ENCODE measurements at places on chromosomes 7 and 10.

GRCh38 chr7:117053432-117053831, 100.1 kb downstream of the ST7 start:
- no peak for DNase-seq

DNA sequence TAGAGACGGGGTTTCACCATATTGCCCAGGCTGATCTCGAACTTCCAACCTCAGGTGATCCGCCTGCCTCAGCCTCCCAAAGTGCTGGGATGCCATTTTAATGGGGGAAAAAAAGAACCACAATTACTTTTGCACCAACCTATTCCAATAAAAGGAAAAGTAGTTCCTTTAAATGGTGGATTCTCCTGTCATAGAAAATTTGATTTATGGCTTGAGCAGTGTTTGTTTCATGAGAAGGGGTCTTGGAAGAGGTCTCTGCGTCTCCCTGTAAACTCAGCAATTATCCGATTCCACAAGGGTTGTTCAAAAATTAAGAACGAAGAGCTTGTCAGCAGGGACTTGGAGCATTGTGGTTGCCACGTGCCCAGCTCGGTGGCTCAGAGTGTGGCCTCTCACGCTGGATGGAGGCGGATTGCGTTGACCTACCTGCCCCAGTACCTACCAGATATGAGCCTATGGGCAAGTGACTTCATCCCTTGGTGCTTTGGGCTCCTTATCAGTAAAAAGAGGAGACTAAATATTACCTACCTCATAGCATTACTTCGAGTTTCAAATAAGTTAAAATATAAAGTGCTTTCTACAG, 2.8 kb upstream of the TRIP6 start:
- DNase-seq = no peak

- no peak for DNase-seq
These were observed 55.5 kb downstream of the HGF start for GRCh38 chr7:81714306-81714705.

DNA sequence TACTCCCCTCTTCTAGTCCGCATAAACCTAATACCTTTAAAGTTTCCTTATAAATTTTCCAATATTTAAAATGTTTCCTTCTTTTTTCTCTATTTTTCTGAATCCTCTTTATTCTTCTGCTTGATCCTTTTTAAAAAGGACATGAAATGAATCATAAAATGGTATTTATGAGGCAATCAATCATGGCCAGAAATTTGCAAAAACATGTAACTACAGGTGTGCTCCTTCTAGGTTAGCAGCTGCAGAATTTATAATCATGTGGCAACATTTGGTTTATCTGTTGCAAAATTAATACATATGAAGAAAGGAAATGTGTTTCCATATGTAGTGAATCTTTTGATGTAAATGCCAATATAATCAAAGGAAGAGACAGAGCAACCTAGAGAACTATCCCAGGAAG, 1008.5 kb downstream of the ANKRD7 start:
- no peak for DNase-seq

- DNase-seq = no peak
These were observed 239.9 kb upstream of the ZNF32 start for GRCh38 chr10:43888586-43888985.

DNA sequence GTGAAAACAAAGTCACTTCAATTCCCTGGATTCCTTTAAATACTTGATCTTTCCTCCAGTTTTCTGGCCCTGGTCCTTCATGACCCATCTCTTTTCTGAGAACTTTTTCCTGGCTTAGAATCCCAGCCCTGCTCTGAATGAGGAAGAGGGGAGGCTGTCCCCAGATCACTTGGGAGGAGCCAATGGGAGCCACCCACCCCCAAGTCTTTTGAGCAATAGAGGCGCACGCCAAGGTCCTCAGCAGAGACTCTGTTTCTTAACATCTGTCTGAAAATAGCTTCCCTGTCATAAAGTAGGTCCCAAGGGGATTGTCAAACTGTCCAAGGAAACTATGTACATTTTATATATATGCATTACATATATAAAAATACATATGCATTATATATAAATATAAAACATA, 126.8 kb downstream of the ADRA2A start:
- no peak for DNase-seq

GRCh38 chr10:73991884-73992245, 6.1 kb upstream of the VCL start:
- no peak for DNase-seq

DNA sequence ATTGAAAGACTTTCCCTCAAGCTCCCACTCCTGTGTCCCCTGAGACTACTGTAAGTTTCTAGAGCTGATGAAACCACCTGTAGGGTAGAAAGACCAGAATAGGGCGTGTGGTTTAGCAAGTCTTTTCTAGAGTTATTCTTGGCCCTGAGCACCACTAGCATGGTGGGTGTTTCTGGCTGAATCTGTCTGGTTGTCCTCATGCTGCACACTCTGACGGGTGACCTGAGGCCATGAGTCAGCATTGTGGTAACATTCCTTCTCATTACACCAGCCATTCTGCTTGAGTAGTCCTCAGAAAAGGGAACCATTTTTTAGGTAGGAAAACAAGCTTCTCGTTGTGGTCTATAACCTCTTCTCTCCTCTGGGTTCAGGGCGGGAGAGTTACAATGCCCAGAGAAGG, 250.3 kb downstream of the SNX13 start:
- no peak for DNase-seq

DNA sequence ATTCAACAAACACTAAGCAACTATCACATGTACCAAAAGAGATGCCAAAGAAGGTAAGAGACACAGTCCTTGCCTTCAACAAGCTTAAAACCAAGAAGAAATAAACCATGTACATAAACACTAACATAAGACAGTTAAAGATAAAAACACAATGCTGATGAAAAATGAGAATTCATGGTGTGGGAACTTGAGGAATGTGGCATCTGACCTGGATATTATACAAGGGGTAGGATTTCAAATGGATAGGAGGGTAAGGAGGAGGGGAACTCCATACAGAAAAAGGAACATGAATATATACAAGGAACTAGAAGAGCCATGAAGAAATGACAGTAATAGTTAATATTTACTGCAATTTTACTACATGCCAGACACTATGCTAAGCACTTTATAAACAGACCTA, 11.0 kb downstream of the HIBADH start:
- DNase-seq = no peak

DNA sequence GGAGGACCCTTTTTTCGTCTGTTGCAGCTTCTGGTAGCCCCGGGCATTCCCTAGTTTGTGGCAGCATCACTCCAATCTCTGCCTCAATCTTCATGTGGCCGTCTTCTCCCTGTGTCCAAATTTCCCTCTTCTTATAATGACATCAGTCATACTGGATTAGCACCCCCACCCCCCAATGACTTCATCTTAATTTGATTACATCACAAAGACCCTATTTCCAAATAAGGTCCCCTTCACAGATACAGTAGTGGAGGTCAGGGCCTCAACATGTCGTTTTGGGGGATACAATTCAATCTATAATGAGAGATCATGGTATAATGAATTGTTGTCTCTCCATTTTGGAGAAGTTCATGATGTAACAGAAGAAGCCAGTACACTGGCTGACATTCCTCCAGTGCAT, 28.1 kb upstream of the EZH2 start:
- DNase-seq = no peak

- no peak for DNase-seq
These were observed 24.4 kb downstream of the PAPSS2 start for GRCh38 chr10:87684001-87684638.

DNA sequence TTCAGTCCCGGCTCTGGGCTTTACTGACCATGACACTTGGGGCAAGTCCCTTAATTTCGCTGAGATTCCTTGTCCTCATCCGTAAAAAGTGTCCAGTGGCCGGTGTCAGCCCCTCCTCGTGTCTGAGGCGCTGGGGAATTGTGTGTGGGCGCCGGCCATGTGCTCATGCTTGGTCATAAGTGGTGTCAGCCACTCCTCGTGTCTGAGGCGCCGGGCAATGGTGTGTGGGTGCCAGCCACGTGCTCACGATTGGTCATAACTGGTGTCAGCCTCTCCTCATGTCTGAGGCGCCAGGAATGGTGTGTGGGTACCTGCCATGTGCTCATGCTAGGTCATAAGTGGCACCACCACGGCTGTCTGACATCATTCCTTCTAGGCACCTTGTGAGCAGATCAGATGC, 40.7 kb upstream of the DMBT1 start:
- no peak for DNase-seq

GRCh38 chr10:89926736-89927135, 225.3 kb downstream of the KIF20B start:
- DNase-seq = no peak

GRCh38 chr10:106619346-106619745, 545.2 kb downstream of the SORCS1 start:
- DNase-seq = no peak

DNA sequence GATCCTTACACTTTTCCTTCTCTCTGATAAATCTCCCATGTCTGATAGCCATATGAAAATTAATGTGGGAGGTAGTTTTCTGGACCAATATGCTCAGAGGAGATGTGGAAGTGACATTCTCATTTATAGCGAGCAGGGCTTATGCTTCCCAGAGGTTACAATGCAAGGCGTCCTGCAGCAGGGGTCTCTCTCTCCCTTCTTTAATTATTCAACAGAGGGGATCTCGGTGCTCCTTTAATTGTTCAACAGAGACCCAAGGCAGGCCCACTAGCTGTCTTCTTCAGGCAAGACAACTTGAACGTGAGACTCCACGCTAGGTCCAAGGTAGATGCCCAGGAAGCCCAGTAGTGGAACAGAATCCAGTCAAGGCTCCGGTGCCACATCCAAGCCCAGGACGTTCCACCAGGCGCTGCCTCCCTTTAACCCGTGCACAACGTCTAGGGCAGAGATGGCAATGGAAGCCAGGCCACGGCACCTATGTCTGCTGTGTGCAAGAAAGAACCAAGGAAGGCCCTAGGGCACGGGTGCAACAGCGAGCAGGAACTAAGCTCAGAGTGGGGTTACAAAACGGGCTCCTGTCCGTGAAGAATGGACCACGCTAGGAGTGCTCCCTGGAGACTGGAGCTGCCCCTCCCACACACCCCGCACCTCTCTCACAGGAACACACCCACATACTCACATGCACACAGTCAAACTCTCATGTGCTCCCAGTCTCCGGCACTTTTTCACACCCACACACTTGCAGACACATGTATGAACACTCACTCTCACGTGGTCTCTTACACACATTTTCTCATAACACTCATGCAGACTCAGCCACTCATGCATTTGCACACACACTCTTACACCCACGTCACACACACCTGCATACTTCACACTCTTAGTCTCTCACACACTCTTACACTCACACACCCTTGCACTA, 230.4 kb downstream of the TNS3 start:
- no peak for DNase-seq

GRCh38 chr7:20401861-20402746, 71.4 kb downstream of the ITGB8 start:
- DNase-seq = no peak

GRCh38 chr7:39421251-39421650, 145.0 kb upstream of the YAE1 start:
- DNase-seq = no peak

DNA sequence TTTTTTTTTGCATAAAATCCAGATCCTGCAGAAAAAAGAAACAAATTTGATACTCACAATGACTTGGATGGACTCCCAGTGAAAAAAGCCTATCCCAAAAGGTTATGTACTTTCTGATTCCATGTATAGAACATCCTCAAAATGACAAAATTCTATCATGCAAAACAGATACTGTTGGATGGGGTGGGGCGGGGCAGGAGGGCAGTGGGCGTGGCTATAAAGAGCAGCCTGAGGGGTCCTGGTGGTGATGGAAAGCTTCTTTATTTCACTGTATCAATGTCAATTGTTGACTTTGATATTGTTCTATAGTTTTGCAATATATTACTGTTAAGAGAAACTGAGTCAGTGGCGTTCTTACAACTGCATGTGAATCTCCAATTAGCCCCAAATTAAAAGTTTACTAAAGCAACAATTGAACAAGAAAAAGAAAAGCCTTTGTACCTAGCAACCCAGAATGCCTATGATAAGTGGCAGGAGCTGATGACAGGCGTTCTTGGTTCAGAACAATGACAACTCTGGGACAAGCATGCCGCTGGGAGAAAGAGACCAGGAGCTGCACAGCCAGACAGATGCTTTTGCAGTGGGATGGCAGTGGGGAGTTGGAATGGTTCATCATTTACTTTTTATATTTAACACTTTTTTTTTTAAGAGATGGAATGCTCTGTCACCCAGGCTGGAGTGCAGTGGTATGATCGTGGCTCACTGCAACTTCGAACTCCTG, 101.9 kb downstream of the LHPP start:
- no peak for DNase-seq

GRCh38 chr7:47326808-47327207, 255.1 kb downstream of the TNS3 start:
- DNase-seq = no peak

DNA sequence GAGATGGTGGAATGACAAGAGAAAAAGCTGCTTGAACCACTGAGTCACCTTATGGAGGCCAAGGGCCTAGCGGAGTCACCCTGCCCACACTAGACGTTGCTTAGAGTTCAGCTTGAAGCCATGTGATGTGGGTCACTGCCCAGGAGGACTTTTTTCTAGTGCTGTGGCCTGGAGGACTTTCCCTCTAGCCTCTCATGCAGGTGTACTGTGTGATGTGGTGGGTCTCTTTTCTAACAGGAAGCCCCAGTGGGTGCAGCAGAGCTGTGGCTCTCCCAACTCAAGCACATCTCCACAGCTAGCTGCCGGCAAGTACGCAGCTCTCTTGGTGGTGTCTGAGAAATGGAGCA, 13.6 kb downstream of the POR start:
- DNase-seq = no peak

- DNase-seq = no peak
These were observed 454.8 kb downstream of the KCNMA1 start for GRCh38 chr10:77182803-77183202.

GRCh38 chr10:76492026-76492425, 1060.6 kb downstream of the LRMDA start:
- no peak for DNase-seq

- no peak for DNase-seq
These were observed 52.8 kb upstream of the EEPD1 start for GRCh38 chr7:36100226-36100625.

DNA sequence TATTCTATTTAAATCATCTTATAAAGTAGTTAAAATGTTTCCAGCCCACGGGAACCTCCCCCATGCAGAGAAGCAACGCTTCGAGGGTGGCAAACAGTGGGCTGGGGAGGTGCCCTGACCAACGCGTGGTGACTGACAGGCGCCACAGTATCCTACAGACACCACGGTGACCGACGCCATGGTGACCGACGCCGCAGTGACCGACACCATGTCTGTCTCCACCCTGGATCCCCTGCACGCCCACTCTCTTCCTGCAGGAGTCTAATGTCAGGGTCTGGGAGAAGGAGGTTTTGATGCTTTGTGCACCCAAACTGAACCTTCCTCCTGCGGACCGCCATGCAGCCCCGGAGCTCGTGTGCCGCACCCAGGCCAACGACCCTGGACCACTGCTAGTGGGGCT, 464.4 kb downstream of the PTPRN2 start:
- DNase-seq = no peak

DNA sequence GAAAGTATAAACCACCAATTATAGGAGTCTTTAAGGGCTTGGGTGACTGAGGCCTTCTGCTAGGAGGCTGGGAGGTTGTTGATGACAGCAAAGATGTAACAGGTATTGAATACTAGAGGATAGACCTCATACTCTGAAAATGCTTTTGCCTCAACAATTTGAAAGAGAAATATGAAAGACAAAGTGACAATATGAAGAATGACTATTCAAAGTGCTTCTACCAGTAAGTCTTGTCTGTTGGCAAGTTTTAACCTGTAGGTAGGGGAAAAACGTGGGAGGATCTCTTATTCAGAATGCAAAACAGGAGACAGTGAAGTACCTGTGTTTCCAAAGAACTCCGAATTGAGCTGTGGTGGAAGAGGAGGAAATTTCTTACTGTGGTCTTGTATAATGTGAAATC, 38.2 kb downstream of the GBF1 start:
- DNase-seq = no peak

GRCh38 chr7:101565601-101566209, 63.4 kb downstream of the MYL10 start:
- DNase-seq = no peak

Measured in C1 segment of cervical spinal cord (tissue), 14 donors.